CD8-positive, alpha-beta memory T cell (primary cell): ENCODE measurements at places on chromosomes 7 and 10. TPM values are rescaled to one million over a fixed set of nuclear protein-coding genes. Genes with fewer than 3 reads are reported as not detected.

Gene MLXIPL
- not detected for total RNA-seq

GRCh38 chr7:95317546-95317945 lies 6.8 kb downstream of the PON1 start:
- H3K36me3 ChIP-seq = no peaks in the 10 kb centered on the region
- no peaks in the 10 kb centered on the region for H3K4me1 ChIP-seq
- no peaks in the 10 kb centered on the region for H3K27me3 ChIP-seq

DNA sequence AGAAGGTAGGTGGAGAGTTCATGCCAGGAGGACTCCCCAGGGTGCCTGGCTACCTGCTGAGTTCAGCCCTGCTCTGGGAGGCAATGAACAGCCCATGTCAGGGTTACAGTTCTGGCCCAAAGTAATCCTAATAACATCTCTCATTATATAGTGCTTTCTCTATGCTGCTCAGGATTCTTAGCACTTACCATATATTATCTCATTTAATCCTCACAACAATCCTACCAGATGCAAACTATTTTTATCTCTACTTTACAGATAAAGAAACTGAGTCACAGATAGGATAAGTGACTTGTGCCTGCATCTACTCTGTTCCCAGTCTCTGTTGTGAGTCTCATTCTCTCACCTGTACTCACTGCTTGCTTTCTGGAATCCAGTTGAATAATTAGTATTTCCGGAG lies 105.1 kb upstream of the NFE2L3 start:
- DNase-seq = no peak
- H3K27me3 ChIP-seq = peaks cover 3% of the 10 kb centered on the region
- no peak overlapping the region for H3K4me3 ChIP-seq

Gene NEURL1
- 1.6 TPM for total RNA-seq

DNA sequence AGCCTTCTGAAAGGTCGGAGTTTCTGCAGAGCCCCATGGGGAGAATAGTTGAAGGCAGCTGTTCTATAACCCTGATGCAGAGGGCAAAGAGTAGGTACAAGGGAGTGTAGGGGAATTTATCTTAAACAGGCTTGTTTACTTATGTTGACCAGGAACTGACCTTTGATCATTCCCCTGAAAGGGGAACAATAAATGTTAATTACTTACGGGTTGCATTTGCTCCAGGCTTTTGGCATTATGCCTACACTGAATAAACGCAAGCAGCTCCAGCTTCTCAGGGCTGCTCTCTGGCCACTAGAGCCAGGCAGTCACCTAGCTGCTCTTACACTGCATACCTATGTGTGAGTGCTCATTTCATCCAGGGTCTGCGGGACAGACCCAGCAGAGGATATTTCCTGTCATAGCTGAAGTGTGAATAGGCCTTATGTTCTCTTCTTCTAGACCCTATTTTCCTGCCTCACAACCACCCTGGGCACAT lies 26.9 kb upstream of the ABCA13 start:
- no peak for DNase-seq
- H3K27me3 ChIP-seq = no peaks in the 10 kb centered on the region
- no peaks in the 10 kb centered on the region for H3K4me1 ChIP-seq
- H3K27ac ChIP-seq = no peak overlapping the region
- H3K36me3 ChIP-seq = no peaks in the 10 kb centered on the region
- H3K4me3 ChIP-seq = no peak overlapping the region

DNA sequence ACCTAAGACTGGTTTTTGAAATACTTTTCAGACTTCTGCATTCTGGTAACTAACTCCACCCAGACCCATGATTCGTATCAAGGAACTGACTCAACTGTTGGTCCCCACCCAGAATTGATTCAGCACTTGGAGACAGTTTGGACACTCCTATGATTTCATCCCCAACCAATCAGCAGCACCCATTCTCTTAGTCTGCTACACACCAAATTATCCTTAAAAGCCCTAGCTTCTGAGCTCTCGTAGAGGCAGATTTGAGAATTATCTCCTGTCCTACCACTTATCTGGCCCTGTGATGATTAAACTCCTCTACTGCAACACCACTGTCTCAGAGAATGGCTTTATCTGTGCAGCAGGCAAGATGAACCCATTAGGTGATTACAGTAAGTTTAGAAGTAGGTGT lies 7.7 kb upstream of the GSTO1 start:
- no peaks in the 10 kb centered on the region for H3K4me1 ChIP-seq
- H3K27ac ChIP-seq = no peak overlapping the region
- no peak overlapping the region for H3K4me3 ChIP-seq
- no peak for DNase-seq
- H3K36me3 ChIP-seq = no peaks in the 10 kb centered on the region
- H3K27me3 ChIP-seq = no peaks in the 10 kb centered on the region

- no peaks in the 10 kb centered on the region for H3K27me3 ChIP-seq
- DNase-seq = no peak
- no peaks in the 10 kb centered on the region for H3K4me1 ChIP-seq
- no peak overlapping the region for H3K4me3 ChIP-seq
These were observed 406.4 kb upstream of the ETV1 start for GRCh38 chr7:14395860-14396259.

DNA sequence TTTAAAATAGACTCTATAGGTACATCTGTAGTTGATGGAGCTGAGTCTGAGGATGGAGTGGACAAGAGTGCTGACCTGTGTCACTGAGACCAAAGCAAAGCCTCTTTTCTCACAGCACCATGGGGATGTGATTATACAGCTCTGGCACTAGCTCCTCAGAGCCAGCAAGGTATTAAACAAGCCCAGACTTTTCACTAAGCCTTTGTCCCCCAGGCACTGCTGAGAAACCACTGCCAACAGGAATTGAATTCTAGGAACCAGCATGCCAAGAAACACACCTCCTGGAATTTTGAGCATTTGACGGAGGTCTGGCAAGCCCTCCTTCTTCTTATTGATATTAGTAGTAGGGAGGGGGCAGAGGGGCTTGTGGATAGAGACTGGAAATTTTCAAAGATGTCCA lies 147.0 kb downstream of the C1GALT1 start:
- no peak for DNase-seq
- no peaks in the 10 kb centered on the region for H3K36me3 ChIP-seq
- H3K27me3 ChIP-seq = no peaks in the 10 kb centered on the region
- H3K4me3 ChIP-seq = no peak overlapping the region

GRCh38 chr10:110609605-110610004 lies 34.5 kb upstream of the RBM20 start:
- H3K27me3 ChIP-seq = no peaks in the 10 kb centered on the region
- no peak overlapping the region for H3K4me3 ChIP-seq
- H3K4me1 ChIP-seq = no peaks in the 10 kb centered on the region
- H3K36me3 ChIP-seq = no peaks in the 10 kb centered on the region
- H3K27ac ChIP-seq = no peak overlapping the region

GRCh38 chr10:22997096-22997495 lies 69.2 kb downstream of the ARMC3 start:
- DNase-seq = no peak
- H3K4me3 ChIP-seq = no peak overlapping the region
- H3K27ac ChIP-seq = no peak overlapping the region
- H3K27me3 ChIP-seq = no peaks in the 10 kb centered on the region
- no peaks in the 10 kb centered on the region for H3K36me3 ChIP-seq

GRCh38 chr7:7438851-7439250 lies 96.8 kb downstream of the COL28A1 start:
- no peaks in the 10 kb centered on the region for H3K27me3 ChIP-seq
- H3K4me3 ChIP-seq = no peak overlapping the region
- no peaks in the 10 kb centered on the region for H3K4me1 ChIP-seq
- DNase-seq = no peak
- H3K36me3 ChIP-seq = no peaks in the 10 kb centered on the region

- DNase-seq = no peak
- no peaks in the 10 kb centered on the region for H3K27me3 ChIP-seq
- H3K4me1 ChIP-seq = no peaks in the 10 kb centered on the region
- H3K27ac ChIP-seq = no peak overlapping the region
- no peaks in the 10 kb centered on the region for H3K36me3 ChIP-seq
These were observed 60.8 kb upstream of the SORCS3 start for GRCh38 chr10:104580321-104580720.

Gene CYP3A4
- not detected for total RNA-seq

DNA sequence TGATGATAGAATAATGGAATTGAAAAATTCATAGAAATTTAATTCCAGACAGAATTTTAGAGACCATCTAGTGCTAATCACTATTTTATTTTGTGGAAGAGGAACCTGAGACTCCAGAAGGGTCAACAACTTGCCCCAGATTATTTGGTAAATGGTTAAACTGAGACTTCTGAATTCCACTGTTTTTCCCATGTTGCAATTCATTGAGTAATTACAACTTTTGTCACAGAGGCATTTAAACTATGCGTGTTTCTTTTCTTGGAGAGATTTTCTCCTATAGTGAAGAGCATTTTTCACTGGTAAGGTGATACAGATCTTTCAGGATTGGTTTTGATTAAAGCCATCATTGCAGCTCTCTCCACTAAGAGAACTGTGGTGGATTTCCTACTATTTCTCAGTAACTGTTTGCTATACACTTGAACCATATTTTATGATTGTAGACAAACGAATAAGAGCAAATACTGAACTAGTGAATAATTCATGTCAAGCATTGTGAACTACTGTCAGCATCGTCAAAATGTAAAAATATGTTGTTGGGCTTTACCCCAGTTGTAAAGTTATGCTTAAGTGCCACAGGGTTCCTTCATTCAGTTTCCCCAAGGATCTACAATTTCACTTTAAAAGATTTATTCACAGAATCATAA lies 26.5 kb downstream of the LRGUK start:
- H3K4me1 ChIP-seq = no peaks in the 10 kb centered on the region
- no peaks in the 10 kb centered on the region for H3K36me3 ChIP-seq
- H3K27ac ChIP-seq = no peak overlapping the region
- no peaks in the 10 kb centered on the region for H3K27me3 ChIP-seq

Gene ANKRD61
- not detected for total RNA-seq

GRCh38 chr10:16116404-16117304 lies 256.3 kb upstream of the MINDY3 start:
- no peak for DNase-seq
- no peak overlapping the region for H3K4me3 ChIP-seq
- no peaks in the 10 kb centered on the region for H3K27me3 ChIP-seq
- no peak overlapping the region for H3K27ac ChIP-seq
- H3K36me3 ChIP-seq = no peaks in the 10 kb centered on the region
- H3K4me1 ChIP-seq = no peaks in the 10 kb centered on the region

Gene TAS2R5
- 0.88 TPM for total RNA-seq

DNA sequence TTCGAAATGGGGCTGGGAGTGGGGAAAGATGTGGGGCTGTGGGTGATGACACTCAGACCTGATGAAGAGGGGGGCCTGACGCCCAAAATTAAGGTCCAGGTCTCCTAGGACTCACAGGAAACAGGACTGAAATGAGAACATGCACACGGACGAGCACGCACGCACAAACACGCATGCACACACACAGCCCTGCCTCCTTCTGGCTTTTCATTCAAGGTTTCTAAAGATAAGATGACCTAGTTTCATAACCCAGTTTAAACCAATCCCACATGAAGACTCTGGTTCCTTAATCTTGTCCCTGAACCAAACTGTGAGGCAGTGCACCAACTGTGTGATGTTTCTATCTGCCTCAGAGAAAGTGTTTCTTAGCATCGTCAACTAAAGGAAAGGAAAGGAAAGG lies 162.0 kb downstream of the DGKI start:
- no peak for DNase-seq
- no peaks in the 10 kb centered on the region for H3K36me3 ChIP-seq
- no peak overlapping the region for H3K4me3 ChIP-seq
- H3K27ac ChIP-seq = no peak overlapping the region
- no peaks in the 10 kb centered on the region for H3K4me1 ChIP-seq

DNA sequence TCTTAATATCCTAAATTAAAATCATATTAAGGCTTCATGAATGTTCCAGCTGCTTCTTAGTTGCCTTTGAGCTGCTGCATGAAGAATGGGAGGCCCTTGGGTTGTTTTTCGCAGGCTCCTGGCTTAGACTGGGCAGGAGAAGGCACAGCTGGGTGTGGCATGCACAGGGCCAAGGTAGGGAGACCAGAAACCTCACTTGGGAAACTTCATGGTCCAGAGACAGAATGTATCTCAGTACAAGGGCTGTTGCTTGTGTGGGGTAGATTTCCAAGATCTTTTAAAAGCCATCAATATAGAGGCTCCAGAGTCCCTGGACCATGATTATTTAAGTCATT lies 49.9 kb downstream of the BUB3 start:
- H3K4me1 ChIP-seq = peaks cover 6% of the 10 kb centered on the region
- H3K27ac ChIP-seq = no peak overlapping the region
- H3K27me3 ChIP-seq = no peaks in the 10 kb centered on the region
